GOT3 (cell line): ENCODE measurements at places on chromosomes 12 and 14.

GRCh38 chr12:15982471-15982870 is 71.3 kb downstream of the DERA start:
- no peak for DNase-seq

- no peak for DNase-seq
These were observed 1490.8 kb upstream of the TMEM132C start for GRCh38 chr12:126776026-126776655.

DNA sequence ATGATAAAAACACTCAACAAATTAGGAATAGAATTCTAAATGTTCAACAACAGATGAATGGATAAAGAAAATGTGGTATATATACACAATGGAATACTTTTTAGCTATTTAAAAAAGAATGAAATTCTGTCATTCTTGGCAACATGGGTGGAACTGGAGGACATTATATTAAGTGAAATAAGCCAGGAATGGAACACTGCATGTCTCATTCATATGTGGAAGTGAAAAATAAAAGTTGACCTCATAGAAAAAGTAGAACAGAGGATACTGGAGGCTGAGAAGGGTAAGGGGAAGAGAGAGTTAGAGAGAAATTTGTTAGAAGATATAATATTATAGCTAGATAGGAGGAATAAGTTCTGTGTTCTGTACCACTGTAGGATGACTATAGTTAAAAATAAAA is 35.8 kb upstream of the ZFP36L1 start:
- no peak for DNase-seq

GRCh38 chr14:28807518-28807917 is 40.9 kb downstream of the FOXG1 start:
- no peak for DNase-seq

- DNase-seq, result no peak
These were observed 161.1 kb downstream of the PIWIL1 start for GRCh38 chr12:130498589-130499385.
